ENCODE measurements at places on chromosomes 2 and 18. TPM values are rescaled to one million over a fixed set of nuclear protein-coding genes. Genes with fewer than 3 reads are reported as not detected.

DNA sequence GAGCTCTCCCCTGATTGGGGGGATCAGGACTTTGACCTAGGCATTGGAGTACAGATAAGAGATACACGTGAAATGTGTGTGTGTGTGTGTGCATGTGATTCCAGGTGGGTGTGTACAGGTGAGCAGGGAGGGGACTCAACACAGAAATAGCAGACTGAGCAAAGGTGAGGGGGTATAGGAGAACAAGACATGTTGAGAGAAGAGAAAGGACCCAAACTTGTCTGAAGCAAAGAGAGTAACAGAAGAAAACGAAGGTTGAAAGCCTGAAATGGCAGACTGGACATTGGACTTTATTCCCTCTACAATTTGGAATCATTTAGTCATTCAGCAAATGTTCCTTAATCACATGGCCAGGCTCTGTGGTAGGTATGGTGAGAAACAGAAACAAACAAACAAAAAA is 23.3 kb downstream of the MRO start:
- no peak overlapping the region for H3K4me3 ChIP-seq
- no peaks in the 10 kb centered on the region for H3K4me1 ChIP-seq

TMEM37 gene
- total RNA-seq: 3.3 TPM

GRCh38 chr2:100683231-100683630 is 120.4 kb downstream of the PDCL3 start:
- H3K4me3 ChIP-seq: no peak overlapping the region
- DNase-seq: no peak
- no peak overlapping the region for H3K27ac ChIP-seq

GRCh38 chr18:57649556-57650500 is 28.2 kb upstream of the NARS1 start:
- DNase-seq: peak; percentile 63
- H3K27me3 ChIP-seq: no peaks in the 10 kb centered on the region
- peaks cover 3% of the 10 kb centered on the region for H3K4me1 ChIP-seq
- H3K27ac ChIP-seq: peak overlapping the region; percentile 38
- no peak overlapping the region for H3K4me3 ChIP-seq

GRCh38 chr18:7896161-7896560 is 329.0 kb downstream of the PTPRM start:
- H3K27ac ChIP-seq: no peak overlapping the region
- no peak for DNase-seq
- H3K27me3 ChIP-seq: no peaks in the 10 kb centered on the region
- no peaks in the 10 kb centered on the region for H3K36me3 ChIP-seq

GRCh38 chr2:24754985-24755705 is 38.0 kb downstream of the PTRHD1 start:
- no peak overlapping the region for H3K27ac ChIP-seq
- no peak overlapping the region for H3K4me3 ChIP-seq
- no peaks in the 10 kb centered on the region for H3K27me3 ChIP-seq

FAM117B gene
- total RNA-seq: 7.2 TPM

CRYGD gene
- not detected for total RNA-seq
